HFF-Myc (cell line): ENCODE measurements at places on chromosomes 1 and 21.

DNA sequence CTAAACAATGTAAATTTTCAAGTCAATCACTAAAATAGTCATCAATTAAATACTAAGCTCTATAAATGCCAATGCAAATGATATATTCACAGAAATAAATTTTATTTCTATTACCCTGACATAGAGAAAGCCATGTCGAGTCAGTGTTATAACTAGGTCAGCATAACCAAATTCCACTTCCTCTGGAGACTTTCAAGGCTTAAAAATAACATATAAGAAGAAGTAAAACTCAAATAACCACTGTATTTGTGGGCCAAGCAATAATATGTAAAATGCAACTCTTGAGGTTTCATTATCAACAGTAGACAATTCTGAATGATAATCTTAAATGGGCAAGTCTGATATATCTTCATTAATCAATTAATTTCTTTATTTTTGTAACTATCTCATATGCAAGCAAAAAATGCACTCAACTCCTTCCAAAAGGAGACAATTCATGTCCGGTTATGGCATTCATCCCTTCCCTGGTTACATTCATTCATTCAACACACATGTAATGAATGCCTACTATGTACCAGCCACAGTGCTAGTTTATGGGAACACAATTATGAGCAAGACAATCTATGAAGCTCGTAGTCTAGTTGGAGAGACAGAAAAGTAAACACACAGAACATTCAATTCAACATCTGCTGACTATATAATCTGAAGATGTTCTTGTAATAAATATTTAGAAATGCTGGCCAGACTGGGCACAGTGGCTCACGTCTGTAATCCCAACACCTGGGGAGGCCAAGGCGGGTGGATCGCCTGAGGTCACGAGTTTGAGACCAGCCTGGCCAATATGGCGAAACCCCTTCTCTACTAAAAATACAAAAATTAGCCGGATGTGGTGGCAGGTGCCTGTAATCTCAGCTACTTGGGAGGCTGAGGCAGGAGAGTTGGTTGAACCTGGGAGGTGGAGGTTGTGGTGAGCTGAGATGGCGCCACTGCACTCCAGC, 37.1 kb upstream of the CAP1 start:
- DNase-seq = no peak

GRCh38 chr1:74767490-74767889, 34.5 kb downstream of the TYW3 start:
- DNase-seq = peak; percentile 6

- DNase-seq = no peak
Observed at GRCh38 chr1:72827278-72827677, 544.9 kb upstream of the NEGR1 start.

DNA sequence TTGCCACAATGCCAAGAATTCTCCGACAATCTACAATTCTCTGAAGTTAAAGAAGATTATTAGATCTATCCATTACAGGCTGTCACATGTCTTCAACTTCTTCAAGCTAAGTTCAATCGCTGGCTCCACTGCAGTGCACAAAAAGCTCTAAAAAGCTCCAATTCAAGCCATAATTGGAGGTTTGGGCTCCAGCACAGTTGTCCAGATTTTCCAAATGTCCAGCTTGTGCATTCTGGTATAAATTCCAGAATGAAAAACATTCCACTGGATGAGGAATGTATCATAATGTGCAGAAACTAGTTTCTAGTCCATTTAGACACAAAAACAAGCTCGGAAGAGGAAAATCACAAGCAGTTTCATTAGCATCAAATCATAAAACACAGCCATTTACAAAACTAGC, 138.6 kb downstream of the NRIP1 start:
- no peak for DNase-seq

- DNase-seq = no peak
Observed at GRCh38 chr1:107664982-107665925, 299.7 kb downstream of the VAV3 start.

- peak; percentile 2 for DNase-seq
Observed at GRCh38 chr1:17984583-17984982, 123.0 kb upstream of the IGSF21 start.

DNA sequence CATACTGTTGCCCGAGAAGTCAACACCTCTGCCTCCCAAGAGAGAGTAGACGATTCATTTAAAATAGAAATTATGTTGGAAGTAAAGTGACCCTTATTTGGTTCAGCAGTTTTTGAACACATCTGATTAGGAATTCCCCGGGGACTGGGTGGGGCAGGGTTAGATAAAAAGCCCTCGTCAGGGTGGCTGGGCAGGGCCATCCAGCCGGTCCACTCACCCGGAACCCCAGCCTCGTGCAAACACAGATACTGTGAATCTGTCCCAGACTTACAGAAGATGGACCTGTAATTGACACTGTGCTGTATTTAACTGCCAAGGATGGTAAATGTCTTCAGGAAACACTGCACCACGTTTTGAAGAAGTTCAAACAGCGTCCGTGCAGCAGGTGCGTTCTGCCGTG, 63.7 kb downstream of the PRDM16 start:
- DNase-seq = no peak

- no peak for DNase-seq
Observed at GRCh38 chr1:108814343-108815125, 42.4 kb downstream of the AKNAD1 start.

DNA sequence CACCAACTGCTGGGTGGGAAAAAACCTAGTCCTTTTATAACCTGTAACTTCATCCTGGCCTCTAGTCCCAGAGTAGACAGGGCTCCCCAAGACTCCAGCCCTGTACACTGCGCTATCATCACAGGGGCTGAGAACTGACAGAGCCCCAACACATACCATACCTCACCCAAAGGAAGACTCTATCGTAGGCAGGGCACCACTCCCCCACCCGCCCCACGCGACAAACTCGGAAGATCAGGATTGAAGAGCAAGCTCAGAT, 15.8 kb downstream of the INPP5B start:
- no peak for DNase-seq

DNA sequence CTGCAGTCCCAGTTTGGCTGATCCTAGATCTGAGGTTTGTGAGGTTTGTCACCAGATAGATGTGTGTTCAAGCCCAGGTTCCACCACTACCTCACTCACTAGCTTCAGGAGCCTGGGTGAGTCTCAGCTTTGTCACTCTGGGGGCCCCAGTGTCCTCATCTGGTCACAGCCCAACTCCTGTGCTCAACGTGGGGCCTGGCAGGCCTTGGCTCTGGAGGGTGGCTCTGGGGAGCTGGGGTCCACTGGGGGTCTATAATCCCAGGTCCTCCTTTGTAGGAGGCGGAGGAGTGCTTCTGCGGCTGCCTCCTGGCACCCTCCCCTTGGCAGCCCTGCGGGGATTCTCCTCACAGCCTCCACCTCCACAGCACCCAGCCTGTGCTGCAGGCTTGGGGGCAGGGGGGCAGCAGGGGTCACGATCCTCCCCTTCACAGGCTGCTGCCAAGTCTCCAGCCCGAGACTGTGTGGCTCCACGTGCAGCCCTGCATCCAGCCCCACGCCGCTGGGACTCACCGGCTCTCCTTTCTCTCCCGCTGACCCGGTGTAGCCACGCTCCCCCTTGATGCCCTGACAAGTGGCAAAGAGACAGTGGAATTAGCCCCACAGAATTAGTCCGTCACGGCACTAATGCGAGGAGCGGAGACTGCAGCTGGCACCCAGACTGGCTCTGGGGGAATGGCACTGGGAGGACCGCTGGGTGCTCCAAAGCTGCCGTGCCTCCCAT, 22.5 kb upstream of the PEF1 start:
- DNase-seq = no peak

GRCh38 chr1:203325026-203325417, 19.7 kb downstream of the BTG2 start:
- DNase-seq = no peak
